Neural crest cell (in vitro differentiated cells): ENCODE measurements at places on chromosomes 16 and 17. TPM values are rescaled to one million over a fixed set of nuclear protein-coding genes. Genes with fewer than 3 reads are reported as not detected.

GRCh38 chr17:65013613-65014391 lies 42.7 kb downstream of the GNA13 start:
- peaks cover 26% of the 10 kb centered on the region for H3K4me1 ChIP-seq
- no peak overlapping the region for H3K4me3 ChIP-seq
- no peak overlapping the region for H3K27ac ChIP-seq
- no peaks in the 10 kb centered on the region for H3K27me3 ChIP-seq

DNA sequence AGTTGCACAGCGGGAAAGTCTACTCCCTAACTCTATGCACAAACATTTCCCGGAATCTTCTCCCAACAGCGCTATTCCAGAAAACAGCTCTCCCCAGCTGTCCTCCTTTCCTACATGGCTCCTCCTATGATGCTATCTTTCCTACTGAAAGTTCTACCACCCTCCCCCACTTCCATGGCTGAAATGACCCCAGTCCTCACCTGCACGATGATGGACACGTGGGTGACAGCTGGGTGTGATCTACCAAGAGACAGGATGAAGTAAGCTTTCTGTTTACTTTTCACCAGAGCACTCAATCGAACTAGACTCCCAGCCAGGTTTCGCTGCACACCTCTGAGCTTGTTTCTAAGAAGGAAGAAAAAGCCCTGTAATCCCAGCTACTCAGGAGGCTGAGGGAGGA lies 10.7 kb downstream of the CTC1 start:
- no peak overlapping the region for H3K4me3 ChIP-seq
- H3K4me1 ChIP-seq: no peaks in the 10 kb centered on the region
- no peaks in the 10 kb centered on the region for H3K27me3 ChIP-seq

DNA sequence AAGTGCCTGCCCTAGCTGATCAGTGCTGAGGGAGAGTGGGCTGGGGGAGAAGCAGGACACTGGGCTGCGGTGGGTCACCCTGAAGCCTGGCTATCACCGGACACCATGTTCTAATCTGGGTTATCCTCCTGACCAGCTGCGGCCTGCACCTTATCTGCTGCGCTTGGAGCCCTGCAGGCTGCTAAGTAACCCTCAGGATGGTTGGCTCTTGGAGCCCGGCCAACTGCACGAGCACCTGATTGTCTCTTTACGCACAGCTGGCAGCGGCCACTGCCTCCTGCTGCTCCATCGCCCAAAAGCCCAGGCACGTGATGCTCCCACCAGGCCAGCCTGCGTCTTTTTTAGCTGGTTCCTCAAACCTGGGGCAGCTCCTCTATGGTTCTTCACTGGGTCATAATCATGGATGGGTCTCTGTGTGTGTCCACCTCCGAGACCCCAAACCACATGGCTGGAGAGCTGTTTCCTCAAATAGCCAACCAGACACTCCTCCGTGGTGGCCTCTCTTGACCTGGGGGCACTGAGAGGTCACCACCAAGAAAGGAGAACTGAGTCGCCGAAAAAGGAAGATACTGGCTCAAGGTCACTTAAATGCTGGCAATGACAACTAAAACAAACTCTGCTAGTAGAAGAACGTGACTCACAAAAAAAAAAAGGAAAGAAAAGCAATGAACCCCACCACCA lies 21.7 kb downstream of the SPHK1 start:
- peaks cover 3% of the 10 kb centered on the region for H3K4me1 ChIP-seq
- DNase-seq: no peak
- H3K27me3 ChIP-seq: no peaks in the 10 kb centered on the region
- no peak overlapping the region for H3K4me3 ChIP-seq

- no peaks in the 10 kb centered on the region for H3K4me1 ChIP-seq
- H3K4me3 ChIP-seq: no peak overlapping the region
- no peak for DNase-seq
- H3K27me3 ChIP-seq: peaks cover 42% of the 10 kb centered on the region
- no peak overlapping the region for H3K27ac ChIP-seq
- no peaks in the 10 kb centered on the region for H3K36me3 ChIP-seq
Measured at GRCh38 chr17:43928609-43929008, 13.7 kb downstream of the PPY start.

DNA sequence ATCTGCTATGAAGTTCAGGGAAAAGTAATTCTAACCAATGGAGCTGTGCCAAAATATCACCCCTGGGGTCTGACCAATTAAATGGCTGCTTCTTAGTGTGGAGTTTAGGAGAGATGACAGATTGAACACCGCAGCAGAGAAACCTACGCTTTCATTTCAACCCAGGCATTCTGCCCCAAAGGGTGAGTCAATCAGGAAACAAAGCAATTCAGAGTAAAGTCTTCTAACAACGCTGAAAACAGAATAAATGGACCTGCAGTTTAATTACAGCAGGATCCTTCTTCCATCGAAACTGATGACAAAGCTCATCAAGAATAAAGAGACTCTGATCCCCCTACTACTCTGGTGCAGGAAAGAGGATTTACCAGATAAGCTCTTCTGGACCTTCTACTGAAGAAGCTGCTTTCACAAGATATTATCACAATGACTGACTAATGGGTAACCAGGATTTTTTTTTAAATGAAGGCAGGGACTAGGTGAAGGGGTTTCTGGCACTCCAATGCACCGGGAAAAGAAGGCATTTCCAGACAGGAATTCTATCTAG lies 16.7 kb downstream of the RFFL start:
- no peak overlapping the region for H3K27ac ChIP-seq
- no peaks in the 10 kb centered on the region for H3K36me3 ChIP-seq
- no peak for DNase-seq

- peak overlapping the region; percentile 32 for H3K4me3 ChIP-seq
- peaks cover 99% of the 10 kb centered on the region for H3K27me3 ChIP-seq
- no peaks in the 10 kb centered on the region for H3K36me3 ChIP-seq
- H3K4me1 ChIP-seq: no peaks in the 10 kb centered on the region
Measured at GRCh38 chr17:48642059-48642842, 16.1 kb upstream of the HOXB9 start.

GRCh38 chr17:69581061-69581961 lies 166.8 kb downstream of the MAP2K6 start:
- H3K27ac ChIP-seq: no peak overlapping the region
- H3K36me3 ChIP-seq: peaks cover 2% of the 10 kb centered on the region
- H3K27me3 ChIP-seq: no peaks in the 10 kb centered on the region
- H3K4me1 ChIP-seq: no peaks in the 10 kb centered on the region
- no peak for DNase-seq

Gene ITPRIPL2
- 20.2 and 21.8 TPM in 2 replicates for total RNA-seq
